ENCODE measurements at places on chromosomes 13 and 19. TPM values are rescaled to one million over a fixed set of nuclear protein-coding genes. Genes with fewer than 3 reads are reported as not detected.

CACNG6 gene
- total RNA-seq: not detected

CTXN1 gene
- total RNA-seq: 0.56 TPM

BRSK1 gene
- 1.9 TPM for total RNA-seq

OR7E24 gene
- not detected for total RNA-seq

CEACAM19 gene
- 0.56 TPM for total RNA-seq

C1QTNF9B gene
- 0.56 TPM for total RNA-seq

EPN1 gene
- 19.0 TPM for total RNA-seq

ZNF221 gene
- 10.6 TPM for total RNA-seq

CADM4 gene
- 1.7 TPM for total RNA-seq

ZNF790 gene
- 4.3 TPM for total RNA-seq

GZMM gene
- not detected for total RNA-seq
